ENCODE measurements at places on chromosomes 3 and 15.

- DNase-seq: no peak
Measured at GRCh38 chr3:37190667-37191066, 16.3 kb upstream of the LRRFIP2 start.

DNA sequence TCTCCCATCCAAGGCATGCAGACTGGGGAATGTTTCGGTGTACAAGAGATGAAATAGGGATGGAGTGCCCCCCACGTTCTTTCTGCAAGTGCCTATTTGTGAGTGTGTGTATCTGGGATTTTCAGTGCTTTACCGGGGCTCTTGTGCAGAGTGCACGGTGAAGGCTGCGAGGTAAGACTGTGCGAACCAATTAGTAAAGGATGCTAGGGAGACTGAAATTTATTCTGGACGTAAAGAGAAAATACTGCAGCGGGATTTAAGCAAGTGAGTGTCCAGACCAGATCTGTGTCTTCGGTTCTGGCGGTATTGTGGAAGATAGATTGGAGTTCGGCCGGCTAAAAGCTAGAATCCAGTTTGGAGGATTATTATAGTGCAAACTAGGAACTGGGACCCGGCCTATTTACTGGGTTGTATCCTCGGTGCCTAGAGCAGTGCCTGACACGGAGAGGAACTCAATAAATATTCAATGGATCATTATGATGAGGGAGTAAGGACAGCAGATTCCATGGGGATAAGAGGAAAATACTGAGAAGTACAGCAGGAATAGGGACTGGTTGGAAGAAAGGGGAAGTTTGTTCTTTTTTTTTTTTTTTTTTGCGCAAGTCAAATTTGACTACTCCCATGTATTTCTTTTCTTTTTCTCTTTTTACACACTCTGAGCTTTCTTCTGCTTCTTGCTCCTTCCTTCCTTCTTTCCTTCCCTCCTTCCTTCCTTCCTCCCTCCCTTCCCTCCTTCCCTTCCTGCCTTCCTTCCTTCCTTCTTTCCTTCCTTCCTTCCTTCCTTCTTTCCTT, 580 bp upstream of the MAGEF1 start:
- DNase-seq: no peak

- DNase-seq: no peak
Measured at GRCh38 chr3:175270198-175270837, 411.2 kb downstream of the NAALADL2 start.

DNA sequence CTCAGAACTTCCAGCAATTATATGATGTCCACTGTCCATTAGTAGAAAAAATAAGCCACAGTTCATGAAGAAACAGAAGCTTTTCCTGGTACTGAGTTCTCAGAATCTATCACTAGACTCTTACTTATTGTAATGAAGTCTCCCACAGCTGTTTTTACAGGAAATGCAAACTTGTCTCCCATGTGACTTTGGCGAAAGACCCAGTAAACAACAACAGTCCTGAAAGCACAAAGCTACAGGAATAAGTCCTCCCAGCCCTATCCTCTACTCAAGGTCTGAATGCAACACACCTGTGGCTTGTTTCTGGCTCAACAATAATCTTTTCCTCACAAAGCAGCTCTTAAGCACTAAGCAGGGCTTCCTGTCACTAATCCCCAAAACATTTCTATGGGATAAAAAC, 55.9 kb downstream of the EOMES start:
- DNase-seq: no peak

GRCh38 chr3:119310071-119310470, 15.9 kb downstream of the ARHGAP31 start:
- DNase-seq: no peak

DNA sequence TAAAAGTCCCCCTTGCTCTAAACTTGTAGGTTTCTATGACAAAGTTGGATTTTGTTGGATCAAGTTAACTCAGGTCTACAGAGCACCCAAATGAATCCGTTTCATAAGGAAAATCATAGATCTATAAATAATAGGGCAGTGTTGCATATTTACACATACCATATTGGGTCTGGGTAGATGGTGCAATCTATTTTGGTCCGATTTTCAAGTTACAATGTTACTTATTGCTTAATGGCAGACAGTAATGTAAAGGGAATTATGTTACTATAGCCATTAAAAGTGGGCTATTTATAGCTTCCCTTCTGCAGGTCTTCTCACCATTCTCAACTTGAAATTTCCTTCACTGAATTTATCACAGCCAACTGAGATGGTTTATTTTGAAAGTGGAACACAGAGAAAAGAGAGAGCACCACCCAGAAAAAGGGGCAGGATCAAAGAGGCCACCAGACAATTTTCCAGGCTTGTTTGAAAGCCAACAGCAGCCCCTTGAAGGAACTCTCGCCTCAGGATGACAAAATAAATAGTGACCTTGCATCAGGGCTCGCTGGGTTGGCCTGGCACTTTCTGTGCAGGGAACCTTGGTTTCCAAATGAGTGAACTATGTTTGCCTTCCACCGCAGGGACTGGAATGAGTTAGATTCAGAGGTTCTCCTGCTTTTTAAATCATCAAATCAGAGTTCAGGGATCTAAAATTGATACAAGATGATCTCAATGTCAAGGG, 260.2 kb upstream of the HES1 start:
- no peak for DNase-seq

GRCh38 chr3:25412269-25412668, 15.8 kb upstream of the RARB start:
- no peak for DNase-seq

DNA sequence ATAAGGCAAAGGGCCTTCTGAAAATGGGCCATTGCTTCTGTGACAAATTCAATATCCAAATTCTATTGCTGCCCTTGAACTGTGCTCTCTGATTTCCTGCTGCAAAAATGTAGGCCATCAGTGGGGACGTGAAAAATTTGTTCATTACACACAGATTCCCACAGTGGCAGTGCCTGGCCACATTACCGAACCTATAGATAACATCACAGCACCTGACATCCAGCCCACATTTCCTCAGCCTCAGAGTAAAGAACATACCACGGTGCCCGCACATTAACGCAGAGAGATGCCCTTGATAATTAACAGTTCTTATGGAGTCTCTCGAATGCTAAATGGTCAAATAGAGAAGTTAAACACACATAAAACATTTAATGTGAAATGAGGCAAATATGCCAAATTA, 931.6 kb upstream of the CFAP20DC start:
- no peak for DNase-seq

GRCh38 chr3:15892311-15893227, 94.8 kb upstream of the ANKRD28 start:
- DNase-seq: no peak

DNA sequence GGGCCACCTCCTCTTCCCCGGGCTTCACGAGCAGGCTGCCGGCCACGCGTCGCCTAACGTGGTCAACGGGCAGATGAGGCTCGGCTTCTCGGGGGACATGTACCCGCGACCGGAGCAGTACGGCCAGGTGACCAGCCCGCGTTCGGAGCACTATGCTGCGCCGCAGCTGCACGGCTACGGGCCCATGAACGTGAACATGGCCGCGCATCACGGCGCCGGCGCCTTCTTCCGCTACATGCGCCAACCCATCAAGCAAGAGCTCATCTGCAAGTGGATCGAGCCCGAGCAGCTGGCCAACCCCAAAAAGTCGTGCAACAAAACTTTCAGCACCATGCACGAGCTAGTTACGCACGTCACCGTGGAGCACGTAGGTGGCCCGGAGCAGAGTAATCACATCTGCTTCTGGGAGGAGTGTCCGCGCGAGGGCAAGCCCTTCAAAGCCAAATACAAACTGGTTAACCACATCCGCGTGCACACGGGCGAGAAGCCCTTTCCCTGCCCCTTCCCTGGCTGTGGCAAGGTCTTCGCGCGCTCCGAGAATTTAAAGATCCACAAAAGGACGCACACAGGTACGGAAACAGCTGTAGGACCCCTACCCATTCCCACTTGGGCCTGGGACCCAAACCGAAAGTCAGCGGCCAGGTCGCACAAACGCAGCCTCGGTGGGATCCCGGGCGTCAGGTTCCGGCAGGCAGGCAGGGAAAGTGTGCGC, 1.5 kb downstream of the ZIC1 start:
- DNase-seq: peak; percentile 60

GRCh38 chr15:38425269-38425668, 28.7 kb upstream of the FAM98B start:
- no peak for DNase-seq

GRCh38 chr3:143416229-143416628, 296.7 kb downstream of the CHST2 start:
- no peak for DNase-seq

DNA sequence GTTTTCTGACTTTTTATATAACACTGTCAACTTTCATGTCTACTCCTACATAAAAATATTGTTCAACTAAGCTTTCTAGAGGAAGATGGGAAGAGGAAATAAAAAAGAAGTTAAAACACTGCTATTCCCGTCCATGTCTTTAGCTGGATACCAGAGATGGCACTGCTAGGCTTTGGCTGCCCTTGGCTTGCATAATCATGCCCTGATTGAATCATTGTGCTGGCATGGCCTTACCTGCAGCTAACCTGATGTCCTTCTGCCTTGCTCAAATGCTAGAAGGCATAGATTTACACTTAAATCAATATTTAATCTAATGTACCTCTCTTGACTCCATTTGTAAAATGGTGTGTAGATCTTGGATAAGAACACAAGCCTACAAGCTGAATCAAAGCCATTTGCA, 539.7 kb upstream of the IL12A start:
- no peak for DNase-seq

GRCh38 chr3:138806376-138807080, 28.2 kb downstream of the PIK3CB start:
- no peak for DNase-seq

- DNase-seq: no peak
Measured at GRCh38 chr15:40469776-40470390, 901 bp upstream of the CHST14 start.
